ENCODE measurements at places on chromosomes 6 and 20.

- DNase-seq: no peak
Observed at GRCh38 chr20:48329031-48329615, 498.7 kb downstream of the PREX1 start.

DNA sequence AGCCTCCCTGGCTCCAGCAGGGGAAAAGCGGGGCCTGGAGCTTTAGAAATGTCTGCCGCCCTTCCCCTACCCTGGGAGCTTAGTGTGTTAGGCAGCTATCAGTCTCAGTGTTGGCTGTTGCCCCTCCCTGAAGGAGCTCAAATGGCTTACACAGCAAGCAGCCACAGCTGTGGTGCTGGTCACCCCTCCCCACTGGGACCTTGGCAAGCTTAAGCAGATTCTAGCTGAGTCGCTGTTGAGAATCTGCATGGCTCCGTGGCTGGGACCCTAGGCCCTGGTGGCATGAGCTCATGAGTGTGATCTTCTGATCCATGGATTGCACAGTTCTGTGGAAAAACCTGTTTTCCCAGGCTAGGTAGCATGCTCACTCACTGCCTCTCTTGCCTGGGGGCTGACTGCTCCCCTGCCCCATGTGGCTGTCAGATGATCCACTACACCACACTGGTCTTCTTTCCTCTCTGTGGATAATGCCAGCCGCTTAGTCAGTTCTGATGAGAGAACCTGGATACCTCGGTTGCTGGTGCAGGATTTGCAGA, 714.0 kb downstream of the MAFB start:
- no peak for DNase-seq

GRCh38 chr6:101760843-101761621, 367.5 kb downstream of the GRIK2 start:
- DNase-seq: no peak

DNA sequence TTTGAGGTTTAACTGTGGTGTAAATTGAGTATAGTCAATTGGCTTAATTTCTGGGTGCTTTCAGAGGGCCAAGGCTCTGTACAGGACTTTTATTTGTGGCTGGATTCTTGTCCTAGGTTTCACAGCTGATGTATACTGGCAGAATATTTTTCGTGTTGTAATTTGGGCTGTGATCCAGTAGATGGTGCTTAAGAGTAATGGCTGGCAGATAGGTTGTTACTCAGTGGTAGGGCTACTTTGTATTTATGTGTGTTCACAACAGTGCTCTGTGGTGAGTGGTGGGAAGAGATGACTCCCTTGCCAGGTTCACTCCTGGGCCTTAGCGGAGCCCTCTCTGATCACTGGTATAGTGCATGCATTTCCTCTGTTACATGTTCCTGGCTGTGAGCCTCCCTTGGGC, 34.5 kb upstream of the FERMT1 start:
- DNase-seq: no peak

DNA sequence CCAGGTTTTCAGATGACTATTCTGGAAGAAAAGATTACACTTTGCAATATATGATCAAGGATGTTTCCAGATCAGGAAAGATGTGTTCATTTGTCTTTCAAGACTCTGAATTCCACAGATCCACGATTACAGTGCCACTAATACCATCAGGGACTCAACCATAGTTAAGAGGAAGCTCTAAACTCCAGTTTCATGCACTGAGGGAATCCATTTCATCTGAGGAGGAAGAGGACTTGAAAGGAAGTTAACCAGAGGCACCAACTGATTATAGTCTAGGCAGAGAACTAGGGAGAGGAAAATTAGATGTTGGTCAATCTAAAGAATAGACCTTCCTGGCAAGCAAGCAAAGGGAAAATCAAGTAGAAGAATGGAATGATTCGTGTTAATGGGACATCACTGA, 218.3 kb upstream of the PRDM1 start:
- DNase-seq: no peak

DNA sequence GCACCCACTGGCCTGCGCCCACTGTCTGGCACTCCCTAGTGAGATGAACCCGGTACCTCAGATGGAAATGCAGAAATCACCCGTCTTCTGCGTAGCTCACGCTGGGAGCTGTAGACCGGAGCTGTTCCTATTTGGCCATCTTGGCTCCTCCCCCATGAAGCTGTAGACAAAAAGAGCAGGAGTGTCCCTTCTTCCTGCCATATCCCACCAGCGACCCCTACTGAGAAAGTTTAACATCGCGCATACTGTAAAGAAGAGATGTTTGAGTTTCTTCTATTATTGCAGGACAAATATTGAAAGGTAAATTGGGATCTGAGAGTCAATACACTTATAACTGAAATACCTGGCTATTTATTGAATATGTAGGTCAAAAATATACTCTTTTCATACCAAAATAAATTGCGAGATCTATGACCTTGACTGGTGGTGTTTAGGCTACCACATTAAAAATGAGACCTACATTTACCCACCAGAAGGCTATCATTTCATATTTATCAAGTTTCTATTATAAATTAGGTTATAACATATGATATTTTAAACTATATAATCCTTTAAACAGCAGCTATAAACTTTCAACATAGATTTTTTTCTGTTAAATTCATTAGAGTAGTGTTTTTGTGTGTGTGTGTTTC, 586.3 kb downstream of the HTR1B start:
- peak; percentile 9 for DNase-seq

DNA sequence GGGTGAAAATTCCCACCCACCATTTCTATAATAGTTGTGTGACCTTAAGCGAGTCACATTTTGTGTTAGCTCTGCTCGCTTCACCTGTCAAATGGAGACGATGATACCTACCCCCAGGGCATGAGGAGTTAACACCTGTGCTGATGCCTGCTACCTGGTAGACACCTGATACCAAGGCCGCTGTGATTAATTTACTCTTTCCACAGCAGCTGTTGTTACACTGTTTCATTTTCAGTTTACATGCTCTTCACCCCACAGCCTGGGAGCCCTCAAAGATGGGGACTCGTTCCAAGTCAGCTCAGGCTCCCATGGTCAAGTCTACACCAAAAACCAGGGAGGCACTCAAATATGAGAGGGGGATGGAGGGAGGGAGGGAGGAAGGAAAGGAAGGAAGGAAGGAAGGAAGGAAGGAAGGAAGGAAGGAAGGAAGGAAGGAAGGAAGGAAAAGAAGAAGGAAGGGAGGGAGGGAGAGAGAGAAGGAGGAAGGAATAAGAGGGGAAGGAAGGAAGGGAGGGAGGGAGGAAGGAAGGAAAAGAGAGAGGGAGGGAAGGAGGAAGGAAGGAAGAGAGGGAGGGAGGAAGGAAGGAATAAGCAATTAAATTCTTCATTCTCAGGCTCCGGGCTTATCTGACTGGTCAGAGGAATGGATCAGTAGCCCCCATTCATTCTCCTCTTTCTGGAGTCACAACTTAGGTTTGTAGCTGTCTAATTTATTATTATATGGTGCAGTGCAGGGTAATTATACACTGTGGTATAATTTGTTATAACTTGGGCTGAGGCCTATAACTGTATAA, 40.9 kb downstream of the PDYN start:
- no peak for DNase-seq

DNA sequence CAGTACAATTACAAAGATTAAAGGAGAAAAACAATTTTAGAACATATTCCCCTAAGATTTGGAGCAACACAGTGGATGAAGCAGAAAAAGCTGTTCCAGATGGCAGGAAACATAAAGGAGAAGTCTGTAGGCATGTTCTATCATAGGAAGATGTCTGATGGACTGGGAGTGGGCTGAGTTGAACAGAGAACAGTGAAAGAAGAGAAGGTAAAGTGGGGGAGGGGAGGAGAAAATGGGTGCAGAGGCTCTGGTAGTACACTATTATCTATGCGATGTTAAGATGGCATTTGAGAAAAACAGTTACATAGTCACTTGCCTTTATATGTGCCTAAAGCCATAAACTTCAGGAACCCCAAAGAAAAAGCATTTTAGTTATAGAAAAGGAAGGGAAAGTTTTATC, 4.2 kb upstream of the PHIP start:
- DNase-seq: no peak

- DNase-seq: no peak
Observed at GRCh38 chr20:11522366-11522741, 395.3 kb upstream of the BTBD3 start.

DNA sequence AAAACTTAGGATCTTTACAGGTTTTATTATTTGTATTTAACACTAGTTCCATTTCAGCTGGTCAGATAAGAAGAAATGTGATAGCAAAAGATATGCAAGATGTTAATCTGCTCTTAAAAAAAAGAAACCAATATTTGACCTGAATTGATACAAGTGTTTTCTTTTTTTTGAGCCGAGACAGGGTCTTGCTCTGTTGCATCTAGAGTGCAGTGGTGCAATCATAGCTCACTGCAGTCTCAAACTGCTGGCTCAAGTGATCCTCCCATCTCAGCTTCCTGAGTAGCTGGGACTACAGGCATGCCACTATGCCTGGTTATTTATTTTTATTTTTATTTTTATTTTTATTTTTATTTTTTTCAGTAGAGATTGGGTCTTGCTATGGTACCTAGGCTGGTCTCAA, 133.0 kb downstream of the GMPR start:
- DNase-seq: no peak

DNA sequence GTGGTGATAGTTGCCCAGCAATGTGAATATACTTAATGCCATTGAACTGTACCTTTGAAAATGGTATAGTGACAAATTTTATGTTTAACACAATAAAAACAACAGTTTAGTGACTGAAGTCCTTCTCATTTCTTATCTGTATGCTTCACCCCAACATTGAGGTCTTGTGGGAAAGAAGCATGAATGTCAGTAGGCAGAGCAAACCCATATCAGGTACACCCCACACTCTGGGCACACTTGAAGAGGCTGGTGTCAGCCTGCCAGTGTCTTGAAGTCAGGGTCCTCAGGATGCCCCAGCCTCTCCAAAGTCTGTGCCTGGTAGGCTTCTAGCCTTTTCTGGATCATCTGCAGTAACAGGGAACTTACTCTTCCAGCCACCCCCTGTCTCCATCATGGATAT, 51.2 kb downstream of the CD164 start:
- no peak for DNase-seq

DNA sequence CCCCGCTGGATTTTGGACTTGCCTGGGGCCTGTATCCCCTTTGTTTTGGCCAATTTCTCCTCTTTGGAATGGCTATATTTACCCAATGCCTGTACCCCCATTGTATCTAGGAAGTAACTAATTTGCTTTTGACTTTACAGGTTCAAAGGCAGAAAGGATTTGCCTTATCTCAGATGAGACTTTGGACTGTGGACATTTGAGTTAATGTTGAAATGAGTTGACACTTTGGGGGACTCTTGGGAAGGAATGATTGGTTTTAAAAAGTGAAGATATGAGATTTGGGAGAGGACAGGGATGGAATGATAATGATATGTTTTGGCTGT, 1220.3 kb upstream of the CITED2 start:
- no peak for DNase-seq

GRCh38 chr6:71012866-71013469, 56.1 kb upstream of the B3GAT2 start:
- DNase-seq: peak; percentile 19

- DNase-seq: no peak
Observed at GRCh38 chr20:40393197-40394079, 295.6 kb downstream of the MAFB start.

DNA sequence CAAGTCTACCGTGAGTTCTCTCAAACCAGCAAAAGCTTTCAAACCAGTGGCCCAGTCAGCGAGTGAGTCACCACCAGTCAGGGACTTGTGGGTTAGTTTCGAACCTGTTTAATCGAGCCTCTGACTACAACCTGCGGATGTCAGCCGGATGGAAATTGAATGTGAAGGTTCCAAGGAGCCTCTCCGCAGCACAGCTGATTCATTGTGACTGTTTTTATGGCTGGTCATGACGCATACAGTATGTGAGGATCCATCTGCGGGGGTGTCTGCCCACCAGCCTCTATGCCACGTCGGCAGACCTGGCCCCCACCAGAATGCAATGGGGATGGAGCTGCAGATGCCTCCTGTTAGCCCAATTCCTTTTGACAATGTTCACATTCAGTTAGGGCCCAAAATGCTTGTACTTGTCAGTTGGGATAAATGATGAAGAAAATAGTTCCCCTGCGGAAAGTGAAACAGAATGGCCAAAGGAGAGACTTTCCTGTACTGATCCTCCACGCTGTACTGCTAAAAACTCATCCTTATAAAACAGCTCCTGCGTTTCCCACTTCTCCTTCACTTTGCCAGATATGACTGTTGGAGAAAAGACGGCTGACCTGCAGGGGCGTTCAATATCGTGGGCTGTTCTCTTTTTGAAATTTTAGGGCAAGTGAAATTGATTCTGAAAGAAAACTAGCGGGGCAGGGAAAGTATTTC, 206.6 kb downstream of the TFAP2B start:
- no peak for DNase-seq

DNA sequence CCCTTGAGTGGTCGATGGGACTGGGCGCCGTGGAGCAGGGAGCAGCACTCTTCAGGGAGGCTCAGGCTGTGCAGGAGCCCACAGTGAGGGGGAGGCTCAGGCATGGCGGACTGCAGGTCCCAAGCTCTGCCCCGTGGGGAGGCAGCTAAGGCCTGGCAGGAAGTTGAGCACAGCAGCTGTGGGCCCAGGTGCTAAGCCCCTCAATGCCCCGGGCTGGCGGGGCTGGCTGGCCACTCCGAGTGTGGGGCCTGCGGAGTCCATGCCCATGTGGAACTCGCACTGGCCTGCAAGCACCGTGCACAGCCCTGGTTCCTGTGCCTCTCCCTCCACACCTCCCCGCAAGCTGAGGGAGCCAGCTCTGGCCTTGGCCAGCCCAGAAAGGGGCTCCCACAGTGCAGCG, 948.4 kb upstream of the EYS start:
- no peak for DNase-seq

DNA sequence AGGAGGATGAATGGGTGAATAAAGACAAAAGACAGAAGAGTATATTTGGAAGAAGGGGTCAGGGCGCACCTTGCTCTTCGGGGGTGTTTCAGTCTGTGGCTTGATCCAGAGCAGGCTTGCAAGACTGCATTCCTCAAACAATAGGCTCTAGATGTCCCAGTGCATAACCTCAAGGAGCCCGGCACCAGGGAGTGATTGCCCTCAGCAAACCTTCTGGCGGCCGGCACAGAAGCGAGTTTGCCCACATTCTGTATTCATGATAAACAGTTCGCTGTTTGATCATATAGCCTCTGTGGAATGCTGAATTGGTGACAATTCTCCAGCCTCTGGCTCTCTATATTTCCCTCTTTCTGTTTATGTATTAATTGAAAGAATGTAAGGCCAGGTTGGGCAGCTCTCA, 29.7 kb upstream of the HLA-DRB5 start:
- DNase-seq: no peak

GRCh38 chr6:3471711-3472110, 14.9 kb upstream of the SLC22A23 start:
- no peak for DNase-seq

- DNase-seq: no peak
Observed at GRCh38 chr6:25387911-25388310, 108.7 kb downstream of the CARMIL1 start.

GRCh38 chr6:131754715-131755567, 44.1 kb upstream of the CTAGE9 start:
- DNase-seq: no peak

DNA sequence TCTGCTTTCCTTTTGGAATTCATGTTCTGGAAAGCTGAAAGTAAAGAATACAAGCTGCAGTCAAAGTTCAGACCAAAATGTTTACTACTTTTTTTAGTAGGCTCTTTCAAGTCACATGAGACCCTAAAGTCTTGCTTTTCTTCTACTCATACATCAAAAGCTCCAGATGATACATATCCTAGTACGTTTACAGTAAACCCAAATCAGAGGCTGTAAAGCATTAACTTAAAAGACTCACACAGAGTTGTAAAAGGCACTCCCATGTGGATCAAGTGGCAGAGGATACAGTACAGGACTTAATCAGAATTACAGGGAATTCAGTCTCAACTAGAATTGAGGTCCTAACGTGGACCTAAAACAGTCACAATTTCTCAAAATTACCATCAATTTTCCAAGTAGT, 40.7 kb downstream of the STK38 start:
- no peak for DNase-seq

Measured in 8988T (cell line).